ENCODE measurements at places on chromosomes 6 and 20. TPM values are rescaled to one million over a fixed set of nuclear protein-coding genes. Genes with fewer than 3 reads are reported as not detected.
A peak's percentile ranks its signal among the peaks of the same experiment; 100 is the strongest.

DNA sequence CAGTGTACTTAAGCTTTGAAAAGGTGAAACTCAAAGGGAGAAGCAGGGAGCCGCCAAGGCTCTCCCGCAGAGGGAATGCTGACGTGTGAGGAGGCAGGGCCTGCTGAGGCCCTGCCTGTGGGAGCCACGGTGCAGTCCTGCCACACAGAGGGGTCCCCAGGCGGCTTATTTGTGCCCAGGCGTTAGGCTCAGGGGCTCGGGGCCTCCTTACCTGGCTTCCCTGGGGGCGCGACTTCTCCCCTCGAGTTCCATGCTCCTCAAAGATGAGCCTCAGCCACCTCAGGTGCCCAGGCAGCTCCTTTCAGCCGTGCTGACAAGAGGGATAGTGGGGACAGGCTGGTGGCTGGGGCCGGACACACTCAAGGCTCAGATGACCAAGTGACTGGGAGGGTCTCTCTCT is 2.2 kb upstream of the KIF25 start:
- H3K4me3 ChIP-seq, result no peak overlapping the region
- H3K36me3 ChIP-seq, result no peaks in the 10 kb centered on the region
- no peak overlapping the region for H3K27ac ChIP-seq
- H3K4me1 ChIP-seq, result no peaks in the 10 kb centered on the region

DNA sequence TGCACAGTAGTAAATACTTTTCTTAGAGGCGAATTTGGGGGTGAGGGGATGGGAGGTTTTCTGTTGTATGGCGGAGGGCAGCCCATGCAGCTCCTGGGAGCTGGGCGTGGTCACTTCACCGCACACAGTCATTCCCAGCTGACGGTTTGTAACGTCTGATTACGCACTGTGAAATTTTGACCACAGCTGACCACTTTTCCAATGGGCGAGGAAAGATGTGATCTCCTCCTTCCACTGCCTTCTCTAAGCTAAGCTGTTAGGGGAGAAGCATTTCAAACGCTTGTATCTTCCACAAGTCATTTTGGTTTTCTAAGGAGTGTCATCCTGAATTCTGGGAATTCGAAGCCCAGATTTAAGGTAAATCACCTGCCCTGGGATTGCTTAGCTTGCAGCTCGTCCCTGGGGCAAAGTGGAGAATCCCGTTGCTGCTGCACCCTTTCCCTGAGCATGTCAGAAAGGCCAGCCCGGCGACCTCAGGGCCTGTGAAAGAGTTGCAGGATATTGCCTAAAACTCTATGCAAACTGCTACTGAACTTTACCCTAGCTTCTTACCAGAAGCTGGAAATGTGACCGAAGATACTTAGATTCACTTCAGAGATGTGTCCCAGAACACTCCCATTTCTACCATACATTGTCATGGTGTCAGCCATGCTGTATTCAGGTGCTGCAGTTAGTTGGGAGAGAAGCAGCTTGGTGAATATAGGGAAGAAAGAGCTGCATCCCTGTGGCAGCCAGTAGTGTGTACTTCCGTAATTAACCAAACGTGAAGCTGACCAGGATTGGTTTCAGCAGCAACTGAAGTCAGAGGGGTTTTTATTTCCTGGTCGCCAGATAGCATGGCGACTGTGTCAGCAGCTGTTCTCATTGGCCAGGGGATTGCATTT is 58.9 kb downstream of the RREB1 start:
- peak overlapping the region; percentile 90 for H3K27ac ChIP-seq
- no peaks in the 10 kb centered on the region for H3K36me3 ChIP-seq
- no peaks in the 10 kb centered on the region for H3K27me3 ChIP-seq
- DNase-seq, result peak; percentile 91
- peaks cover 55% of the 10 kb centered on the region for H3K4me1 ChIP-seq

GRCh38 chr6:147509891-147510290 is 1.4 kb downstream of the SAMD5 start:
- H3K4me1 ChIP-seq, result peaks cover 12% of the 10 kb centered on the region
- no peak overlapping the region for H3K27ac ChIP-seq
- H3K36me3 ChIP-seq, result no peaks in the 10 kb centered on the region

- no peak overlapping the region for H3K27ac ChIP-seq
- peaks cover 9% of the 10 kb centered on the region for H3K4me1 ChIP-seq
- H3K36me3 ChIP-seq, result no peaks in the 10 kb centered on the region
- no peaks in the 10 kb centered on the region for H3K27me3 ChIP-seq
- H3K4me3 ChIP-seq, result no peak overlapping the region
Measured at GRCh38 chr6:73177221-73177944, 47.9 kb downstream of the KHDC1L start.

GRCh38 chr20:50427719-50428083 is 82.5 kb upstream of the PTPN1 start:
- H3K27me3 ChIP-seq, result no peaks in the 10 kb centered on the region
- no peak for DNase-seq
- no peak overlapping the region for H3K4me3 ChIP-seq
- peaks cover 15% of the 10 kb centered on the region for H3K4me1 ChIP-seq
- no peak overlapping the region for H3K27ac ChIP-seq

GRCh38 chr6:168834042-168834587 is 393.1 kb downstream of the SMOC2 start:
- no peak overlapping the region for H3K4me3 ChIP-seq
- H3K27ac ChIP-seq, result no peak overlapping the region
- H3K27me3 ChIP-seq, result no peaks in the 10 kb centered on the region
- no peaks in the 10 kb centered on the region for H3K36me3 ChIP-seq

DNA sequence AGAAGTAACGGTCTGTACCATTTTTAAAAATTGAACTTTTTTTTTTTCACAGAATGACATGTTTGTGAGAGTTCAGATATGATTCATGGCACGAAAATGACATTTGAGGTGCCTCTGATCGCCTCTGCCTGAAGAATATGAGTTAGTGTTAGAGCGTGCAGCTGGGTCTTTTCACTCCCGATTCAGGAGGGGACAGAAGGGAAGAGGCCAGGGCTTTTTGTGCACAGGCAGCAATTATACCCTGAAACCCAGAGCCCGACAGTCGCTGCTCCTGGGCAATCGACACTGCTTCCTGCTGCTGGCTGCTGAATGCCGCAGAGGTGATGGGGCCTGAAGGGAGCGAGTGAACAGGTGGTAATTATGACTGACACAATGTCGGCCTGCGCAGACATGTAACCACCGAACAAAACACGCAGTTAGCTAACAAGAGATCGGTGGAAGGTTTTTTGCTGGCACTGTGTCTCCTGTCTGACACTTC is 652.0 kb upstream of the NOX3 start:
- no peak overlapping the region for H3K27ac ChIP-seq
- DNase-seq, result no peak
- H3K27me3 ChIP-seq, result no peaks in the 10 kb centered on the region

- H3K4me3 ChIP-seq, result no peak overlapping the region
- H3K27me3 ChIP-seq, result no peaks in the 10 kb centered on the region
- peak; percentile 43 for DNase-seq
- H3K27ac ChIP-seq, result no peak overlapping the region
- H3K4me1 ChIP-seq, result peaks cover 20% of the 10 kb centered on the region
- no peaks in the 10 kb centered on the region for H3K36me3 ChIP-seq
Measured at GRCh38 chr6:137772541-137773250, 94.4 kb upstream of the TNFAIP3 start.

- DNase-seq, result no peak
- no peaks in the 10 kb centered on the region for H3K36me3 ChIP-seq
Measured at GRCh38 chr20:53847837-53848170, 222.6 kb downstream of the BCAS1 start.

DNA sequence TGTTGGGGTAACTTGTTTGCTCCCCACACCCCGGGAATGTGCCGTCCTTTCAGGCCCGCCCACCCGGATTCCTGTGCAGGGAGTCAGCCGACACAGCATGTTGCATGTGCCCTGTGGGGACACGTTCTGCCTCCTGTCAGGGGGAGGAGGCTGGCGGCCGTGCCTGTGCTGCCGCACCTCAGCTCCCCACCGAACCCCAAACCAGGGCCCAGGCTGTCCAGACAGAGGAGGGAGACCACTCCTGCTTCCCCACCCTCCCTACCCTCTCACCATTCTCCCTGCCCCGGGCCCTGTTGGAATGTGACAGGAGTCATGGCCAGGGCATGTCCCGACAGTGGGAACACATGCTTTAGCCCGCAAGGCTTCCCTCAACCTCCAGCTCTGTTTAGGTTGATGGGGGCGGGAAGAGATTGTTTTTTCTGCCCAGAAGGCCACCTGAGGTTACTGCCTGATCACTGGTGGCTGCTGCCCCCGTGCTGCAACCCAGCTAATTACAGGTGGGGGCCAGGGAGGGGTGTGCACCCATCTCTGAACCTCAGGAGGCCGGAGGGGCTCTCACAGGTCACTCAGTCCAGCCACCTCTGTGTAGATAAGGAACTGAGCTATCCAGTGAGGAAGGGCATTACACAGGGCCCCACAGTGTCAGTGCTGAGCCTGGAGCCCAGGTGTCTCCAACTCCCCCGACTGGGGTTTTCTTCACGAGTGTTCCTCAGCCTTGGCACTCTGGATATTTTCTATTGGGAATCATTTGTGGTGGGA is 13.6 kb downstream of the LRRC73 start:
- peaks cover 55% of the 10 kb centered on the region for H3K4me1 ChIP-seq
- peaks cover 33% of the 10 kb centered on the region for H3K36me3 ChIP-seq
- H3K4me3 ChIP-seq, result no peak overlapping the region
- DNase-seq, result peak; percentile 97
- H3K27me3 ChIP-seq, result no peaks in the 10 kb centered on the region
- peak overlapping the region; percentile 49 for H3K27ac ChIP-seq

DNA sequence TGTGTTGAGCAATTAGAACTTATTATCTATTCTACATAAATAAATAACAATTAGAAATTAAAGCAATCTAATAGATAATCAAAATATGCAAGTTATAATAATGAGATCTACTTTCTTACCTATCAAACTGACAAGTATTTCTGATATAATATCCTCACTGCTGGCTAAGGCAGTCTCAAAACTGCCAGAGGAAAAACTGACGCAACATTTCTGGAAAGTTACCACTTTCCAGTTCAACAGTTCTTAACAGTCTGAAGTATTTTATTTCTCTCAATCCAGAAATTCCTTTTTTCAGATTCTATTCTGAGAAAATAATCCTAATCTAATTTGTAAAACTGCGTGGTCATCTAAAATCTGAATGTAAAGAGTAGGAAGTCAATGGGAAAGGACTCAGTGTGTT is 121.0 kb downstream of the TRDN start:
- no peak overlapping the region for H3K4me3 ChIP-seq
- no peaks in the 10 kb centered on the region for H3K4me1 ChIP-seq
- H3K36me3 ChIP-seq, result no peaks in the 10 kb centered on the region
- H3K27me3 ChIP-seq, result no peaks in the 10 kb centered on the region

DNA sequence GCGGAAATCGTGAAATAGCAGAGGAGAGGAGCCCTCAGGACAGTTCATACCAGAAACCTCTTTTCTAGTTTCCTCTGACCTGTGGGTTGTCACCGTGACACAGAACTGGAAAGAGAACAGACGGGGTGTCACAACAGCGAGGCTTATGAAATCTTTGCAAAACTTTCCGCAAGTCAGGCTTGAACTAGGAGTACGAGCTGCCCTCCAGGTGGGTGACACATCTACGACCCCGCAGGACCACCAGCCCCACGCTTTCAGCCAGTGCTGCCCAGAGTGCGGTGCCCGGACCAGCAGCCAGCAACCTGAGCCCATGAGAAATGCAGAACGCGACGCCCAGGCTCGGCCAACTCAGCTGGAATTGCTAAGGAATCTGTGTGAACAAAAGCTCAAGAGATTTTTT is 30.8 kb downstream of the WRNIP1 start:
- no peaks in the 10 kb centered on the region for H3K27me3 ChIP-seq
- no peak overlapping the region for H3K27ac ChIP-seq
- DNase-seq, result no peak
- no peak overlapping the region for H3K4me3 ChIP-seq

DNA sequence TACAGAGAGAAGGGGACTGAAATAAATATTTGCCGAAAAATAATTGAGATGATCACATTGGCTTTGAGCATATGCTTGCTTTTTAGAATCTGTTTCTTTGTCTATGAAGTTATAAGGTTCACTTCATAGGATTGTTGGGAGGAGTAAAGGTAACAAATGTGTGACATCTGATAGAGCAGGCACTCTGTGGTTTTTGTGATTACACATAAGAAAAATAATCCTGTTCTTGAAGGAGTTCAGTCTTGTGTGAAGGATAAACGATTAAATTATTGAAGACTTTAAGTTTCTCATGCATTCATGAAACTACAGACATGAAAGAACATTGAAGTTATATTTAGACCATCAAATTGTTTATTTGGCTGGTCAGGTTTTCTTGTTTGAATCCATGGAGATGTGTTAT is 45.0 kb downstream of the QKI start:
- H3K36me3 ChIP-seq, result no peaks in the 10 kb centered on the region
- no peak overlapping the region for H3K4me3 ChIP-seq
- DNase-seq, result no peak
- peak overlapping the region; percentile 78 for H3K27ac ChIP-seq
- peaks cover 34% of the 10 kb centered on the region for H3K4me1 ChIP-seq

DNAH8 gene
- total RNA-seq, result 0.36 TPM

JPH2 gene
- 2.2 TPM for total RNA-seq

EGFL8 gene
- total RNA-seq, result 0.36 TPM

NKAIN4 gene
- not detected for total RNA-seq

IL17A gene
- not detected for total RNA-seq

OVOL2 gene
- not detected for total RNA-seq

COX4I2 gene
- total RNA-seq, result not detected

FAM217A gene
- total RNA-seq, result not detected

TBX18 gene
- 64.1 TPM for total RNA-seq

ACSS1 gene
- total RNA-seq, result 1.4 TPM

ERVFRD-1 gene
- total RNA-seq, result not detected

All from osteoblast (primary cell).